ENCODE measurements at places on chromosomes 3 and 15.

DNA sequence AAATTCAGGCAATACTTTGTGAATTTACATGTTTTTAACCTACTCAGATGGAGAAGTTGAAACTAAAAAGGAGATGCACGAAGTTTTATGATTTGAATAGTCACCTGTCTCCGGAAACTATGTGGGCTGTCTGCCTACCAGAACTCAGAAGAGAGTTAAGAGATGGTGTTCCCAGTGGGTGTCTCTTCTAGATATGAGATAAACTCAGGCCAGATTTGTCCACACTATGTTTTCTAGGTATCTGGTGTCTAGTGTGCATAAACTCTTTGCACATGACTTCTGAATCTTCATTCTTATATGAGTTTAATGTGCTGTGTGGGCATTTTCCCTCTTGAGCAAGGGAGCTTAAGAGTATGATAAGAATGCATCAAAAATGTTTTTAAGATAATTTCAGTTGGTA is 222.8 kb downstream of the FOXP1 start:
- no peak for DNase-seq

DNA sequence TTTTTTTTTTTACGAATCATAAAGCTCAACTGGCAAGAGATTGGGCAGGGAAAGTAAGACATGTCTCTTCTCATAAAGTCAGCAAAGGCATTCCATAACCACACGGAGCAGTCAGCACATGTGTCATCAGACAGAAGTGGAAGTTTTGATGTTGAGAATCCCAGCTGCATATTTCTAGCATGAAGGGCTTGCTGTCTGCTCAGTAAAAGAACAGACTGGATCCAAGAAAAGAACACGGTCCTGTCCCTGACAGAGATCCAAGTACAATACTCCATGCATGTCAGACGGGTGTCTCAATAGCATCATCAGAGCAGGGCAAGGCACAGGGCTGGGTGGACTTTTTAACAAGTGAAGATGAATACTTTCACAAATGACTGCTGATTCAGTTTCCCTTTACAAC is 38.2 kb downstream of the ABI3BP start:
- no peak for DNase-seq

DNA sequence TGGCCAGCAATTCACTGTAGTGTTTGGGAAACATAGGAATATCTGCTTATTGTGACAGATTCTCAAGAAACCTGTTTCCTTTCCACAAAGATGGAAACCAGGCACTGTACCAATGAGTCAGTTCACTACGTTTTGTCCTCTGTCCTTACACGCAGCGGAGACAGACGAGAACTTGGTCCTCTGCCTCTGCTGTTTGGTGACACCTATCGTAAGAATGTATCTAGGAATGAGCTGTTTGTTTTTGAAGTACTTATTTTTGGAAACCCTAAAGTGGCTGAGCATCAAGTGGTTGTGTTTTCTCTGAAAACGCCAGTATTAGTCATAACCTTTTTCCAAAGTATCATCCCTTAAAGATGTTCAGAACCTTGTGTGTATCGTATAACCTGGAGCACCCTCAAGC is 93.0 kb downstream of the PGPEP1L start:
- DNase-seq: no peak

GRCh38 chr3:42741796-42742195 is 31.3 kb downstream of the CCDC13 start:
- DNase-seq: no peak

GRCh38 chr3:11566916-11567315 is 76.8 kb downstream of the VGLL4 start:
- no peak for DNase-seq

GRCh38 chr15:90003736-90004135 is 2.6 kb downstream of the ZNF710 start:
- DNase-seq: no peak

DNA sequence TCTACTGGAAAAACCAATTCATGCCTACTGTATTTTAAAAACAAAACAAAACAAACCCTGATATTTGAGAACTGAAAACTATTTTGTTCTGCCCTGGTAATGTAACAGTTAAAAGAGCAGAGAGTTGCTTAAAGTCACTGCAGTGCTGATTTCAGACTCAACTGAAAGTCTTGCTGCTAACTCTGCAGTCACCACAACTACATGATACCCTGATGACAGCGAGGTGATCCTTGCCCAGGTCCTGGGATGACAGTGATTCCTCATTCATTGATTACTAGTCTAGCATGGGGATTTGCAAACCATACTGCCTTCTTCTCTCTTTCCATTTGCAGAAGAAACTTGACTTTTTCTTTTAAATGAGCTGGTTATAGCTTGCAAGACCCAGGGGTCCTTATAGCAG is 67.5 kb downstream of the MME start:
- DNase-seq: no peak

DNA sequence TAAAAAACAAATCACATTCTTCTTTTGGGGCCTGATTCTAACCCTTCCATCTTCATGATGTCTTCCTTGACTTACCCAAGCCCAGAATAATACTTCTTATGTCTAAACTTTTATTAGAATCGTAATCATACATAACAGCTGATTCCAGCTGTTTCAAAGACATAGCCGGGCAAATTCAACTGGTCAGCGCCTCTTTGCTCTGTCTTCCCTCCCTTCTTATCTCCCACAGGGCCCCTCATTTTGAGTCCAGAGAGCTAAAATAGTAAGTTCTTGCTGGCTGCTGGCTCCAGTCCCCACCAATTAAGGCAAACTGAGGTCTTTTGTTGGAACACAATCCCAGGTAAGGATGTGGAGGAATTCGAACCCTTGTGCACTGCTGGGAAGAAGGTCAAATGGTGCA is 108.6 kb downstream of the ADCY5 start:
- no peak for DNase-seq

- no peak for DNase-seq
Measured at GRCh38 chr3:100732435-100732834, 23.1 kb downstream of the TFG start.

DNA sequence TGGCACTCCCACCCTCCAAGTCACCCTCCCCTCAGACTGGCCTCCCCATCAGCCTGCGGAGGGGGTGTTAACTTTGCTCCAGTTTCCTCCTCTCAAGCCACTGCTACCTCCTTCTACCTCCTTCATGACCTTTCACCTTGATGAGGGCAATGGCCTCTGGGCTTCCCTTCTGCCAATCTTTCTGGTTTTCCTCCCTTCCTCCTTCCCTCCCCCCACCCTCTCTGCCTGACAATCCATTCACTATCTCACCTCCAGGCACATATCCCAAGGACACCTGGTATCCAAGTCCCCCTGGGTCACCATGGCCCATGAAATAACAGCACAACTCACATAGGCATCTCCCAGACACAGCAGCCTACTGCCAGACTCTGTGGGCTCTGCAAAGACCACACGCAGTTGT is 80.0 kb downstream of the WWTR1 start:
- DNase-seq: no peak

DNA sequence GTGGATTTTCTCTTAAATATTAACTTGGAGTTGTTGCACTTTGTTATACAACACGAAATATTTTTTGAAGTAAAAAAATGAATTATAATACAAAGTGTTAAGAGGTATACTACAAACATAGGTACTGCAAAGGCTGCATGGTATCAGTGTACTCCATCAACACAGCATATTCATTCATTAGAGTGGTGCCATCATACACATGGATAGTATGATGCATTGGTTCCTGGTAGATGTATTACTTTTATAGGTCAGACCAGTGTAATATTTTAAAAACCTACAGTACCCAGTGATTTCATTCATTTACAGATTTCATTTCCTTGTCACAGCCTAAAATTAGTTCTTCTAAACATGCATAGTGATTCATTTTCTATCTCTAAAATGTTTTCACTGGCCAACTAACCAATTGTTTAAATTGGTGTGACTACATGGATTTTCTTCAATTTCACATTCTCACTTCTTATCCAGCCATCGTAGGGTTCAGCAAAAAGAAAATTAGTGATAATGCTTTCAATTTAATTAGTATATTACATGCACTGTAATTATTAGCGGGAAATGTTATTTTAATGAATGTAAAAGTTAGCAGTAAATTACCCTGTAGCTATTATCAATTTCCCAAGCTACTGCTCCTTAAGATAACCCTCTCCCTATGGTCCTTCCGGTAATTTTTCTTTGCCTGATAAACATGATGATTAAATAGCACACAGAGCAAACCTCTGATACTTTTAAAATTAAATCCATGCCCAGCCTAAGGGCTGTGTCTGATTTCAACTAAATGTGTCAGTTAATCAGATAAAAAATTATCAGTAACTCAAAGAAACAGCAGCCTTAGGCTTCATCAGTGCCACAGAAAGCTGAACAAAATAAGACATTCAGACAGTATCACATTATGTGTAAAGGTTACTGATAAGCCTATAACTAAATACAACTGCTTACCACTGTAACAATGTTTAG is 68.4 kb downstream of the DPH6 start:
- no peak for DNase-seq

GRCh38 chr15:43153269-43153668 is 19.9 kb downstream of the TMEM62 start:
- no peak for DNase-seq

GRCh38 chr3:42486814-42487565 is 15.5 kb upstream of the VIPR1 start:
- peak; percentile 19 for DNase-seq

GRCh38 chr3:12148183-12148940 is 10.3 kb downstream of the TIMP4 start:
- DNase-seq: no peak

DNA sequence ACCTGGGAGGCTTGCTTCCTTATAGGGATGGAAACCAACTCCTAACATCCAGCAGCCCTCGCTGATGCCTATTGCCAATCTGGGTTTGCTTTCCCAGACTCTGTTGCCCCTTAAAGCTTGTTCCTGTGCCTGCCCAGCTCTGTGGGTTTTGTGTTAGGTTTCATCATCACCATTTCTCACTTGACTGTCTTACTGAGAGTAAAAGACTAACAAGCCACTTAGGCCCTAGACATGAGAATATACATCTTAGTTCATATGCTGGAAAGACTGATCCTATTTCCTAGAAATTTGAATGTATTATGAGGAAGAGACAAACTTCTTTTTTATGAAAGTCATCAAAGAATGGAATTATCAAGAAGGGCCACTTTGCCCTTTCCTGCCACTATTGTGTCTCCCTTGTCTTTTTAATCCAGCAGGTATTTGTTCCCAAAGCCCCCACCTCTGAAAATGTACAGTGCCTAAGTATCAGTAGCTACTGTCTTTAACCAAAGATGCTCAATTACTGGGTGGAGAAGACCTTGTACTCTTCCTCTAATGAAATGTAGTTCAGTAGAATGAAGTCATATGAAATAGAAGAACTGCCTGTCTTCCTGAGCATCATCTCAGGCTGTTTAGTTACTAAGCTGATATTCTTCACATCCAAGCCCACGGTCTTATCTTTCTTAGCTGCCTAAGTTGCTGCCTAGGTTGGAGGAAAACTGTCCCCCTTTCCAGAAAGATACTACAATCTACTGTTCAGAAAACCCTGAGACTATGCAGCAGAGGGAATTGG is 59.8 kb upstream of the ZPLD1 start:
- DNase-seq: no peak

- no peak for DNase-seq
Measured at GRCh38 chr15:66595931-66596545, 30.2 kb upstream of the LCTL start.

- DNase-seq: no peak
Measured at GRCh38 chr3:124119056-124119716, 127.3 kb upstream of the ROPN1 start.

GRCh38 chr3:62019906-62020305 is 353.4 kb downstream of the FEZF2 start:
- no peak for DNase-seq

GRCh38 chr3:167078070-167078622 is 302.0 kb downstream of the ZBBX start:
- no peak for DNase-seq

- no peak for DNase-seq
Measured at GRCh38 chr3:129252748-129253147, 3.3 kb downstream of the COPG1 start.

GRCh38 chr3:42114130-42114725 is 23.1 kb downstream of the TRAK1 start:
- DNase-seq: no peak

DNA sequence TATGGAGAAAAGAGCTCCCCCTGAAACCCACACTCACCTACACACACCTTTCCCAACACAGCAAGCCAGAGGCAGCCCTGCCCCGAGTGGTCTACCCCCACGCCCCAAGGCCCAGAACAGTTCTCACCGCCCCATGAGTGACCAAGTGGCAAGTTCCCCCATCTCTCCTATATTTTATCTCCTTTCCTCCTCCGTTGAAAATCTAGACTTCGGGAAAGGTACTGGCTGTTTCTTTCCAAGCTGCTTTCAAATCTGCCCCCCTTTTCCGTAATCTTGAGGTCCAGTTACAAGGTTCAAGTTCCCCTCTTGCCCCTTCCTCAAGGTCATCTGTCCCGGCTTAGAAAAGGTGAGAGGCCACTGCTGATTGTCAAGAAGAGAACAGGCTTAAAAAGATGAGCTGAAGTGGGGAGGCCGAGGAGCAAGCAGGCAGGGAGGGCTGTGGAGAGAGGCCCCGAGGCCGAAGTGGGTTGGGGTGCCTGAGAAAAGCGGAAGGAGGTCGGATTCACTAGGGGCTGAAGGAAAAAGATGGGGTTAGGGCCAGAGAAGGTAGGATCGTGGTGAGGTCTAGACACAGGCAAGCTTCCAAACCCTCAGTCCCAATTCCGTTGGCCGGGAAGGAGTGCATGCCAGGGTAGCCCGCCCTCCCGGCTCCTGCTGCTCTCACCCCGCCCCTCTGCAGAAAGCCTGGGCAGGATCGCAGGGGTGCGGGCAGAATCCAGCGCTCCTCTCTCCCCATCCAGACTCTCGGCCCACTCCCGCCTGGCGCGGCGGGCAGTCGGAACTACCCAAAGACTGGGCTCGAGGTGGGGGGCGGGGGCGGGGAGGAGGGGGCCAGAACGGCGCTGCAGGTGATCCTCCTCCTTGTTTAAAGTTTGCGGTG is 1.7 kb downstream of the SEMA5B start:
- DNase-seq: no peak

DNA sequence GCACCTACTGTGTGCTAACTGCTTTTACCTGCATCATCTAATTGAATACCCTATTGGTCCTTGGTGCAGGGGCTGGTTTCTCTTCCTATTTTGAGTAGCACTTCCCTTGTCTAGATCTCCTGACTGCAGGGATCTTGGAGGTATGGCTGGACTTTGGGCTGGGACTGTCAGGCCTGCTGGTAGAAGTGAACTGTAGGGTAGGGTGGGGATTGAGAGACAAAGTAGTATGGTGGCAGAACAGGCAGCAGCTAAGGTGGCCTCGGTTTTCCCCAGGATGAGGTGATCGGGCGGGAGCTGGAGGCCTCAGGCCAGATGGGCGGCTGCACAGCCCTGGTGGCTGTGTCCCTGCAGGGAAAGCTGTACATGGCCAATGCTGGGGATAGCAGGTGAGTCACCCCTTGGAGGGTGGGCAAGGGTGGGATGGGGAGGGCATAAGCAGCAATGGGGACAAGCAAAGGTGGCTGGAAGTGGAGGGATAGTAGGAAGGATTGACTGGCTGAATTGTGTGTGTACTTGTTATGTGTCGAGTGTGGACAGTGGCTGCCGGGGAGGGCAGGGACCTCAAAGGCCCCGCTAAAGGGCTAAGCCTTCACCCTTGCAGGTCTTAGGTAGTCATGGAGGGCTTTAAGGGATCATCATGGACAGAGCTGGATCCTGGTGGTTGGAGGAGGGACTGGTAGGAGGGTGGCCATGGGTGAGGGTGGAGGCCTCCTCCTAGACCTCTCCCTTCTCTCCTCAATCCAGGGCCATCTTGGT is 2.0 kb downstream of the PPM1M start:
- no peak for DNase-seq

GRCh38 chr3:123471106-123471505 is 22.2 kb upstream of the ADCY5 start:
- no peak for DNase-seq

Measured in GDM1 (cell line).